ENCODE measurements at places on chromosomes 1 and 21. TPM values are rescaled to one million over a fixed set of nuclear protein-coding genes. Genes with fewer than 3 reads are reported as not detected.

The SRM gene
- polyA plus RNA-seq: 23.2 TPM

DNA sequence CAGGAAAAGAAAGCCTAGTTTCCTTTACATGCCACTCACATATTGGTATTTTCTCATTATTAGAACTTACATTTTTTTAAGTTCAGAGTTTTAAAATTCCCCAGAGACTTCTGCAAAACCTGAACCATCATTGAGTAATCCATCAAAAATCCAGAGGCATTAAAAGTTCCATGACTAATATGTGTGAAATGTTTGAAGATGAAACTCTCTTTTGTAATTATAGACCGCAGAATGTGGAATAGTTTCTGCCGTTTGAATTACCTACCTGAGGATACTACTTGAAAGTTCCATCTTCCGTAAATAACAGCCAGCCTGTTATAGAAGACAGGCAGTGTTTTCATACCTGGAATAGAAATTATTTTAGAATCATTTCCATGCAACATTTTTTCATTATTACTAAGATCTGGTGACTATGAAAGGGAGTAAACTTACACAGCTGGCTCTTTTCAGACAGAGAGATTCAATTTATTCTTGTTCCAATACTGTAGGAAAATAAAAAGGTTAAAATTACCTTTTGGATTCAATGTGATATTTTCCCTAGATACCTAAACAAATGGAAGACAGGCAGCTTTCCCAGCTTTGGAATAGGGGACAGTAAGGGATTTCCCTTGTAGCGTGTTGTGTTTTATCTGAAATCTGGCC is 131.4 kb downstream of the ST6GALNAC5 start:
- no peak for DNase-seq

DNA sequence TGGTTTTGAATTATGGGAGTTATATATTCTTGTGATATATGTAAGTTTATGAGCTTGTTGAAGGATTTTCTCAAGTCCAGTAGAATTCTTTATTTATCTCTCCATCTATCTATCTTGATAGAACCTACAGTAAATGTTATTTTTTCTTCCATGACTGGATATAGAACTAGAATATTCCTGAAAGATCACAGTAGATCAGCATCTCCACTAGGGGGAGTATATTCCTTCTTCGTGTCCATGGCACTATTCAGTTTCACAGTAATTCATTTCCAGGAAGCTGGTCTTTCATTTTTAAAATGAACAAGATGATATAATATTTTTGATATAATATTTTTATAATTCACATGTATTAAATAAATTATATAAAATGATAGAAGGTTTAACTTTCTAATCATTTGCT is 18.8 kb downstream of the TMPRSS15 start:
- DNase-seq: no peak

GRCh38 chr21:46325073-46325912 is 1.3 kb downstream of the PCNT start:
- peak; percentile 16 for DNase-seq

DNA sequence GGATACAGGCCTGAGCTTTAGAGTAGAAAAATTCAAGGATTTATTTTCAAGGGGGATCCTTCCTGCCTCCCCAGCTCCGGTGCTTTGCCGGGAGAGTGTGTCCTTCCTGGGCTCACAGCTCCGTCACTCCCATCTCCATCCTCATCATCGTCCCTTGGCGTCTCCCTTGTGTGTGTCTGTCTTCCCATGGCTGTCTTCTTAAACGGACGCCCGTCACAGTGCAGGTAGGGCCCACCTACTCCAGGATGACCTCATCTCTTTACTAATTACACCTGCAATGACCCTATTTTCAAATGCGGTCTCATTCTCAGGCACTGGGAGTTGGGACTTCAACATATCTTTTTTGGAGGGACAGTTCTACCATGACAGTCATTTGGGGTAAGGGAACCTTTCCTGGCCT is 320.3 kb upstream of the C1orf174 start:
- DNase-seq: no peak

- DNase-seq: no peak
These were observed 198.9 kb upstream of the PTGFR start for GRCh38 chr1:78291872-78292271.

DNA sequence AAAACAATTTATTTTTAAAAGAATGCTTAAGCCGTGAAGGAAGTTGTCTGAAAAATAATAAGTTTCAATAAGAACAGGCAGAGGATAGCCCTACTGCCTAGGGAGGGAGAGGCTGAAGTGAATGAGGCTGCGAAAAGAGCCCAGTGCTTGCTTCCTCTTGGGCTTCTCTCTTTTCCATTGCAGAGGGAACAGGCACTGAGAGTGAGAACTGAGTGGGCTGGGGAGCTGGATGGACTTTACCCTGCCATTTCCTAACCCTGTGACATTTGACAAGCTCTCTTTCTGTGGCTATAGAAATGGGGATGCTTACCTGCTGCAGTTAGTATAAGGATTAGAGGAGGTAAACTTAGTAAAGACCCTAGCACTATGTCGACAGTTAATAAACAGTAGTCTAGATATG is 30.0 kb downstream of the TENT5C start:
- no peak for DNase-seq
